ENCODE measurements at places on chromosomes 2 and 18. TPM values are rescaled to one million over a fixed set of nuclear protein-coding genes. Genes with fewer than 3 reads are reported as not detected.

GRCh38 chr18:4125627-4126230 lies 329.4 kb downstream of the DLGAP1 start:
- no peaks in the 10 kb centered on the region for H3K36me3 ChIP-seq
- H3K27me3 ChIP-seq = no peaks in the 10 kb centered on the region
- peaks cover 13% of the 10 kb centered on the region for H3K4me1 ChIP-seq
- no peak overlapping the region for H3K4me3 ChIP-seq
- peak overlapping the region; percentile 5 for H3K27ac ChIP-seq

DNA sequence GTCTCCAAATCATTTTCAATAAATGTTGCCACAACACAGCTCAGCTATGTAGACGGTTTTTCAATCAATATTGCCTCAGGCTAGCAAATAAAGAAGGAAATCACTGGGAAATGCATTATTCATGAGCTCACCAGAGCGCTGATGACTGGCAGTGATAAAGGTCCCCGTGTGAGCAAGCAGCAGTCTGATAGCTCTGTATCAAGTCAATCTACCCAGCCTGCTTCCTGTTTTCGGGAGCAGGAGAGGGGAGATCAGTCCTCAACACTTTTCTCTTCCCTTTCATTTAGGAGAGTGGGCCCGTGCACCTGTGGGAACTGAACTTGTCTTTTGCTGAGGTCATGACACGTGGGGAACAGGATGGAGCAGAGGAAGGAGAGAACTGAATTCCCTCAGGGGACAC lies 253.9 kb upstream of the SIX2 start:
- H3K27ac ChIP-seq = no peak overlapping the region
- peaks cover 24% of the 10 kb centered on the region for H3K4me1 ChIP-seq
- DNase-seq = no peak
- no peaks in the 10 kb centered on the region for H3K36me3 ChIP-seq

DNA sequence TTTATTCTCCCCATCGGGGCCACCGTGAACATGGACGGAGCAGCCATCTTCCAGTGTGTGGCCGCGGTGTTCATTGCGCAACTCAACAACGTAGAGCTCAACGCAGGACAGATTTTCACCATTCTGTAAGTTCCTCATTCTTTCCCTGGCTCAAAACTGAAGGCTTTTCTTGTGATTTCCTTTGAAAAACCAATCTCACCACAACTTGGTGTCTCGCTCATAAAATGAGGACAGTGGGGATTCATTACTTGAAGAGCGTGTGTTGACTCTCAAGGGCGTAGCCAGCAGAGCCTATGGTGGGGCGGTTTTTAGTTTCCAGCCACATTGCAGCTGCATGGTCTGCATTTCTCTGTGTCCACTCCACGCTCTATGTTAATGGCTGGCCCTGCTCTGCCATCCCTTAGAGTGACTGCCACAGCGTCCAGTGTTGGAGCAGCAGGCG lies 29.0 kb downstream of the SLC1A4 start:
- H3K27ac ChIP-seq = no peak overlapping the region
- H3K4me1 ChIP-seq = no peaks in the 10 kb centered on the region
- no peaks in the 10 kb centered on the region for H3K27me3 ChIP-seq
- no peak overlapping the region for H3K4me3 ChIP-seq
- no peak for DNase-seq
- H3K36me3 ChIP-seq = no peaks in the 10 kb centered on the region

GRCh38 chr18:40222776-40223175 lies 1732.3 kb upstream of the PIK3C3 start:
- no peaks in the 10 kb centered on the region for H3K4me1 ChIP-seq
- no peak overlapping the region for H3K4me3 ChIP-seq
- no peaks in the 10 kb centered on the region for H3K27me3 ChIP-seq
- H3K27ac ChIP-seq = no peak overlapping the region
- no peaks in the 10 kb centered on the region for H3K36me3 ChIP-seq

- H3K4me3 ChIP-seq = no peak overlapping the region
- no peaks in the 10 kb centered on the region for H3K27me3 ChIP-seq
- H3K36me3 ChIP-seq = no peaks in the 10 kb centered on the region
- H3K27ac ChIP-seq = no peak overlapping the region
These were observed 537.9 kb upstream of the LRATD1 start for GRCh38 chr2:14094592-14094991.

The TMEM87B gene
- total RNA-seq = 3.4 TPM

The CRYGC gene
- total RNA-seq = not detected

The AQP12A gene
- total RNA-seq = not detected

Measured in gastrocnemius medialis (tissue), 4 donors.